ENCODE measurements at places on chromosomes 7 and 10. TPM values are rescaled to one million over a fixed set of nuclear protein-coding genes. Genes with fewer than 3 reads are reported as not detected.

GRID2IP gene
- total RNA-seq: 0.75 TPM

DNA sequence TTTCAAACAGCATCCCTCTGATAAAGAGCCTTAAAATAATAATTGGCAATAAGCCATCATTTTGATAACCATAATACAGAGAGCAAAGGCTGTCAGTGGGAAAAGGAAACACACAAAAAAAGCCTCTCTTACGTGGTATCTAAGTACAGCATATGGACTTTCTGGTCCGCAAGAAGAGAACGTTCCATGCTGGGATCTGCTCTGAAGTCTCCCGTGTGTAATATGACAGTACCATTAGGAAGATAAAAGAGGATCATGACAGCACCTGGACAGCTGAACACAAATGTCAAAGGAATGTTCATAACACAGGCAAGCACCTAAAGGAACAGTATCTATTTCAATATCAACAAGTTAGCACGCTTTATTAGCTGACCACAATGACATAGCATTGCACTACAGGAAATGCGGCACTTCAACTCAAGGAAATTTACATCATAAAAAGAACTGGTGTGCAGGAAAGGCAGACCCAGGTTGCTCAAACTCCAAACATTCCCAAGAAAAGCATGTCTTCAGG is 9.9 kb downstream of the DCLRE1A start:
- no peak for DNase-seq

- no peak for DNase-seq
Measured at GRCh38 chr10:117675514-117676055, 133.0 kb downstream of the EMX2 start.

FANK1 gene
- 7.1 TPM for total RNA-seq

UCN3 gene
- 6.1 TPM for total RNA-seq

SPDYE9 gene
- total RNA-seq: not detected

DNA sequence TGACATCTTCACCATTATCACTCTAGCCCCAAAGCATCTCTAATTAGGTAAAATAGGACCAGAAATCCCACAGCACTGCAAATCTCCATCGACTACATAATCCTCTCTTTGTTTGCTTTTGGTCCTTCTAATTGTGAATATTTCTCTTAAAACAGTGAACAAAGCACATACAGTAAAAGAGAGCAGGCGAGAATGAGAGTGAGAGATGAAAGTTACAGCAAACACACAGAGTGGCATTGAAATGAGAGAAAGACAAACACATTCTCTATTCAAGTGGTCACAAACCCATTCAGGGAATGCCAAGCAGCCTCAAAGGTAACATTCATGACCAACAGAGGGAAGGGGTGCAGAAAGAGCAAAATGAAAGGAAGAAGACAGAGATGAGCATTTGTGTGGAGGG is 109.8 kb upstream of the PTN start:
- DNase-seq: no peak

DNA sequence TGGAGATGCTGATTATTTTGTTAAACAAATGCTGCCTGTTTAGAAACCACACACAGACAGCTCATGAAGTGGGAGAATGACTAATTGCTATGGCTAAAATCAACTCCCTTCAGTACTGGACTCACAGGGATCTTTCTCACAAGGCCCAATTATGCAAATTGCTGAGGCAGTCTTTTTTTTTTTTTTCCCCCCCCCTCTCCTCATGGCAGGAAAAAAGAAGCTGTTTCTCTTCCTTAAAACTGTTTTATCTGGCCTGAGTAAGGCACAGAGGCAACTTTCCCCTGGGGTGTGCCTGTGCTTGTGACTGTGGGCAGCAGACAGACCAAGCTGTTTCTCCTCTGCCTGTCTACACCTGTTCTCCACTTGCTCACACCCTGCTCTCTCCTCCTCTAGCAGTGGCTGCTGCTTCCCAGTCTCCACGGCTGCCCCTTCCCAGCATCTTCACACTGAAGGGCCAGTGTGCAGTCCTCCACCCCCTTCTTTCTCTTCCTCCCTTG is 65.4 kb upstream of the STEAP1B start:
- no peak for DNase-seq

ADIRF gene
- total RNA-seq: 73.1 TPM

- DNase-seq: no peak
Measured at GRCh38 chr7:144812379-144813283, 23.2 kb downstream of the TPK1 start.

ZNF33B gene
- 26.0 TPM for total RNA-seq

- DNase-seq: peak; percentile 51
Measured at GRCh38 chr7:5528071-5528814, 104.6 kb upstream of the TNRC18 start.

SEMA3A gene
- total RNA-seq: 12.6 TPM

GRCh38 chr7:44978511-44979366 is at the start of gene MYO1G:
MYO1G (minus strand) TSS chr7:44979015; CDS start chr7:44978961, 54 bp downstream.
- DNase-seq: peak; percentile 68

EXOC4 gene
- total RNA-seq: 85.4 TPM

- no peak for DNase-seq
Measured at GRCh38 chr7:101911800-101912715, 94.6 kb downstream of the CUX1 start.

- no peak for DNase-seq
Measured at GRCh38 chr10:89090756-89091445, 100.3 kb downstream of the FAS start.

NCF1 gene
- 4.4 TPM for total RNA-seq

ZYX gene
- total RNA-seq: 70.1 TPM

MYPN gene
- total RNA-seq: 0.12 TPM

SPDYE11 gene
- total RNA-seq: not detected

ST8SIA6 gene
- 1.1 TPM for total RNA-seq
